Activated CD4-positive, alpha-beta T cell treated with anti-CD3 and anti-CD28 coated beads, Interleukin-2, amount 50 U/mL, for 24 hours (primary cell): ENCODE measurements at places on chromosomes 1 and 21.

DNA sequence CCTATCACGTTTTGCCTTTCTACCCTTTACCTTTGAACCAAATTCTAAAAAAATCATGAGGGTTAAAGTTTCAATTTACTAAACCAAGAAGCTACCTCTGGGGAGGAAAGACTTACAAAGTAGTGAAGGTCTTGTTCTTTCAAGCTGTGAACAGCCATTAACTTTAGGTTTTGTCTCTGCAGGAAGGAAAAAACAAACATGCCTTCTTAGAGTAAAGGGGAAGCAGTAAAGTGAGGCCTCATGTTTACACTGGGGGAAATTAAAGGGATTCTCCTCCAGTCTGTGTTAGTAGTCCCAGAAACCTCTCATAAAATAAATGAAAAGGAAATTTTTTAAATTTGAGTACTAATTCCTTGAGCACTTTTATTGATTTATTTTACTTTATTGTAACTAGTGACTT lies 780.2 kb upstream of the ADGRL2 start:
- no peak for DNase-seq

GRCh38 chr1:200892958-200893357 lies 1.7 kb upstream of the INAVA start:
- DNase-seq, result no peak

GRCh38 chr1:172429331-172430127 lies 9.0 kb downstream of the C1orf105 start:
- DNase-seq, result no peak

GRCh38 chr1:118136187-118136941 lies 48.7 kb downstream of the SPAG17 start:
- peak; percentile 9 for DNase-seq

GRCh38 chr1:147815503-147815902 lies 55.1 kb upstream of the GJA5 start:
- no peak for DNase-seq

- DNase-seq, result no peak
Measured at GRCh38 chr1:18482721-18483425, 2.1 kb downstream of the KLHDC7A start.

DNA sequence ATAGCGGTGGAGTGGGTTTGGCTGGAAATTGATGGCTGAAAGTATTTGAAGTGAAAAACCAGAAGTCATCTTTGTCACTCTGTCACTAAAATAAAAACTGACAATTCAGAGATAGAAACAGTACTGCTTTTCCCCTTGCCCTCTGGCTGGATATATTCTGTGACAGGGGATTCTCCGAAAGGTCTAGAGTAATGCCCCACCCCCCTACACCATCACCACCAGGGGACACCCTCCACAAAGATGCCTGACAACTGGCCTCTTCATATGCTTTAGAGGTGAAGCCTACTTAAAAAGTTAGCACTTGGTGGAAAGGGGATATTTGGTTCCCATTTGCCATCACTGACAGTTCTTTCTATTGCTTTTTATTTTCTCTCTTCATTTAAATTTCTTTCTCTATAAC lies 73.5 kb downstream of the SGIP1 start:
- no peak for DNase-seq

- no peak for DNase-seq
Measured at GRCh38 chr1:152410599-152410998, 3.5 kb downstream of the CRNN start.

DNA sequence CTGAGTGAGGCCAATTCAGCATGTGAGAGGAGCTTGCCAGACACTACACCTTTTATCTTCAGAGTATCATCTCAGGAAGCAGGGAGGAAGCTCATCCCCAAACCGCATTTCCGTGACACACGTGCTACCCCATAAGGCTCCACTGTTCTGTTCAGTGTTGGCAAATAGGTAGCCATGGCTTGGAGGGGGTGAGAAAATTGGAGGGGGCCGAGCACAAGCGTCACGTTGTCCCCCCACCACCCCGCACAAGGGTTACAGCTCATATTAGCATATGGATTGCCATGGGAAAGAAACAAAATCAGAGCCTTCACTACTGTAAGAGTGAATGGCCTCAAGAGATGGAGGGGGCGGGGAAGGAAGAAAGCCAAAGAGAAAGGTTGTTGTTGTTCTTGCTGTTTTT lies 46.7 kb downstream of the OLIG1 start:
- DNase-seq, result no peak

DNA sequence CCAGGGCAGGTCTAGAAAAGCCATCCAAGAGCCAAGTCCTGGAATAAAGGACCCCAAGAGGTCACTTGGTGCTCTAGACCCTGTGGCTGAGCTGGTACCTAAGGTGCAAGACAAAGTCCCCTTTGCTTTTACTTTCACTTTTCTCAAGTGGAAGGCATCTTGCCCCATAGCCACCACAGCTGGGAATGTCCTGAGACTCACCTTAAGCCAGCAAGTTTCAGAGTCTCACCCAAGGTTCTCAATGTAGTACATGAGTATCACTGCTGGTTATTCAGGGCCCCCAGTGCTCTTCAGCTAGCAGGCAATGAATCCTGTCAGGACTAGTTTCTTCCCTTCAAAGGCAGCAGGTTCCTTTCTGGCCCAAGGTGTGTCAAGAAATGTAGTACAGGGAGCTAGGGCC lies 67.5 kb downstream of the UROD start:
- DNase-seq, result no peak

- no peak for DNase-seq
Measured at GRCh38 chr1:223039990-223040389, 103.1 kb downstream of the TLR5 start.

DNA sequence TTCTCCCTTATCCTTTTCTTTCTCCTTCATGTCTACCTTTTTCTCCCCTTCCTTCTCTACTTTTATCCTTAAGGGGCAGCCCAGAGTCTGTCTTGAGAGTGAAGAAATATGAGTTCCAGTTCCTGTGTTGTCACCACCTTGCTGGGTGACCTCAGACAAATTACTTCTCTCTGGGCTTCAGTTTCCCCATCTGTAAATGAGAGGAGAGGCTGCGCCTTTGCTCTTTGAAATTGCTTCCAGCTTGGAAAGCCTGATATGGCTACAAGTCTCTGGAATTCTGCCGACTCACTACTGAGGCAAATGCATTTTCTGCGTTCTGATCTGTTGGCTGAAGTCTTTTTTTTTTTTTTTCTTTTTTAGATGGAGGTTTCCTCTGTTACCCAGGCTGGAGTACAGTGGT lies 119.2 kb downstream of the SYF2 start:
- DNase-seq, result no peak

GRCh38 chr1:204213668-204214662 lies at the start of gene GOLT1A:
GOLT1A (minus strand) TSS chr1:204213988; CDS start chr1:204213906, 82 bp downstream.
- DNase-seq, result no peak

DNA sequence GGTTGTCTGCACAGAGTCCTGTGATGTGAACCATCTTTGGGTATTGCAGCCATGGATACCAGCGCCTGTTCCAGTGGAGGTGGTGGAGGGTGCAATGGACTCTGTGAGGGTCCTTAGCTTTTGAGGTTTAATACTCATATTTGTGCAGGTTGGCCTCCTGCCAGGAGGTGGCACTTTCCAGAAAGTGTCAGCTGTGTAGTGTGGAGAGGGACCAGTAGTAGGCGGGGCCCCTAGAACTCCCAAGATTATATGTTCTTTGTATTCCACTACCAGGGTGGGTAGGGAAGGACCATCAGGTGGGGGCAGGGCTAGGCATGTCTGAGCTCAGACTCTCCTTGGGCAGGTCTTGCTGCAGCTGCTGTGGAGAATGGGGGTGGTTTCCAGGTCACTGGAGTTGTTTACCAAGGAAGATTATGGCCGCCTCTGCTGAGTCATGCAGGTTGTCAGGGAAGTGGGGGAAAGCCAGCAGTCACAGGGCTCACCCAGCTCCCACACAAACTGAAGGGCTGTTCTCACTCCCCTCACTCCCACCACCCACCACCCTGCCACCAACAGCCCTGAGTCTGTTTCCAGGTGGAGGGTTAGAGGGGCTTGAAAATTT lies 31.2 kb upstream of the ZNF678 start:
- DNase-seq, result no peak

GRCh38 chr1:27135541-27136235 lies 19.2 kb downstream of the SLC9A1 start:
- no peak for DNase-seq

- DNase-seq, result no peak
Measured at GRCh38 chr1:173014160-173014559, 36.6 kb downstream of the TNFSF18 start.

- DNase-seq, result no peak
Measured at GRCh38 chr1:15400627-15401026, 9.1 kb upstream of the EFHD2 start.

DNA sequence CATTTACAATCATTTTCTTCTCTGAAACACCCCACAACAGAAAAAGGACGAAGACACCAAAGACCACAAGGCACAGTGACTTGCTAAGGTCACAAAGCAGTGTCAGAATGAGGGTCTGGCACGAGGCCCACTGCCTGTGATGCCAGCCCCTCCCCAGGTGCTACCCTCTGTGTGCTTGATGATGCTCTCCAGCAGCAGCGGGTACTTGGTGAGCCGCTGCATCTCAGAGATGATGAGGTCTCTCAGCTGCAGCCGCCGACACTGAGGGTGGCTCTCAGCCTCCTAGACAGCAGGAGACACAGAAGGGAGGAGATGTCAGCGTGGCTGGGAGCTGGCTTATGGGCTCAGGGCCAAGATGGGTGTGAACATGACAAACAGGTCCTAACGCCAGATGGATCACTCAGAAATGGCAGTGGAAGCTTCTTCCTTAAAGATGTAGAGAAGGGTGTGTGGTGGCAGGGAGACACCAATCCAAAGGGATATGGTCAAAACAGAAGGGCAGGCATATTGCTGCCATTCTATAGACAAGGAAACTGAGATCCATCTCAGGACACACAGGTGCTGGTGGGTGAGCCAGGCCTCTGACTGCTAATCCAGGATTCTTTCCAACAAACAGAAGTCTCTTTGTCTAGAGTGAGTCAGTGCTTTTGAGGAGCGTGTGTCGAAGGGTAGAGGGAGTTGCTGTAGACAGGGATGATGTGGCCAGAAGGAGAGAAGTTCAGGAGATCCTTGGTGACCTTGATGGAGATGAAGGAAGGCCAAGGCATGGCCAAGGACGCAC lies 25.6 kb downstream of the LRRC71 start:
- no peak for DNase-seq

GRCh38 chr1:54645806-54646676 lies 4.5 kb downstream of the MROH7 start:
- DNase-seq, result no peak

DNA sequence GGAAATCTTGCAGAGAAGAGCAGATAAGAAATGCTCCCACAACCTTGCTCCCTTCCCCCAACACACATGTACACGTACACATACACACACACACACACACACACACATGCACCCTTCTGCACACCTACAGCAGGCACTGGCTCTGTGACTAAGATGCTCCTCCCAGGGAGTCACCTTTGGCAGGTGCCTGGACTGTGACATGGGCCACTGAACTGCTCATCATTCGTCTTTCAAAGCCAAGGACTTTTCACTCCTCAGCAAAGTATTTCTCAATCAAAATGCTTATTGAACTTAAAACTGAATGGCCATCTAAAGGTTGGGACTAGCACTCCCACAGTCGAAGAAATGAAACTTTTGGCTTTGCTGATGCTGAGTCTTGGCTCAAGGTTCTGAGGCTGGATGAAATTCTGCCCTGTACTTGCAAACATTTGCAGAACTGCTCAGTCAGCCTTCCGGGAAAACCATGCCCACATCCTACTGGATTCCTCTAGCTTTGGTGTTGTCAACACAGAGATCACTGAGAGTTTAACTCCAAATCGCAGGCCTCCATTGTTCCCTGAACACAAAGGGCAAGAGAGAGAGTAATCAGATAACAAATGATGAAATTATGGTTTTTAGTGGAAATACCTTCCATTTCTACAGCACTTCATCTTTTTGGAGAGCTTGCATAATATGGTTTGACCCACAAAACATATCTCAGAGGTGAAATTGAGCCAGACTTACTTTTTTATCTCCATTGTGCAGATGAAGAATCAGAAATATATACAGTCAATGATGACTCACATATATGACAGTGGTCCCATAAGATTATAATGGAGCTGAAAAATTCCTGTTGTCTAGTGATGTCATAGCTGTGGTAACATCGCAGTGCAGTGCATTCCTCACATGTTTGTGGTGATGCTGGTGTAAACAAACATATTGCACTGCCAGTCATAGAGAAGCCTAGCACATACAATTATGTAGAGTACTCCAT lies 72.4 kb upstream of the BCAR3 start:
- DNase-seq, result no peak

DNA sequence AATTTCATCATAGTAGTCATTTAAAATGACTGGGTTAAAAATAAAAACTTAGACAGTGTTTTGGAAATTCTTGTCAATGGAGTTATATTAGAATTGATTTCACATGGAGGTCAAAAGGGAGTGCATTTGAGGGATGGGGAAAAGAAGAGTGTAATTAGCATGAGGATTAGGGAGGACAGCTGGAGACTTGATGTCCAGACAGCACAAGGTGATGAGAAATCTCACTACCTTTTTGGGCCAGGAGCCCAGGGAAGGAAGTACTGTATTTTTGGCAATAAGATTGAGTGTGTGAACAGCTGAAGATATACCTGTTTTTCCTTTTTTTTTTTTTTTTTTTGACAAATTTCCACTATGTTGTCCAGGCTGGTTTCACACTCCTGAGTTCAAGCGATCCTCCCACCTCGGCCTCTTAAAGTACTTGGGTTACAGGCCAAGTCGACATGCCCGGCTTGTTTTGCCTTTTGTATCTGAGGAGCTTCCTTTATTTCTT lies 163.6 kb downstream of the PAPPA2 start:
- DNase-seq, result no peak
